Retina (tissue), 1 donor: ENCODE measurements at places on chromosomes 2 and 18.

GRCh38 chr18:12921178-12921577, 26.6 kb upstream of the SEH1L start:
- no peak for DNase-seq

- DNase-seq, result no peak
Measured at GRCh38 chr2:49154891-49155290, 576 bp upstream of the FSHR start.

GRCh38 chr2:172777431-172777830, 41.8 kb downstream of the RAPGEF4 start:
- DNase-seq, result no peak

GRCh38 chr2:54579682-54580620, 123.8 kb downstream of the SPTBN1 start:
- DNase-seq, result no peak

DNA sequence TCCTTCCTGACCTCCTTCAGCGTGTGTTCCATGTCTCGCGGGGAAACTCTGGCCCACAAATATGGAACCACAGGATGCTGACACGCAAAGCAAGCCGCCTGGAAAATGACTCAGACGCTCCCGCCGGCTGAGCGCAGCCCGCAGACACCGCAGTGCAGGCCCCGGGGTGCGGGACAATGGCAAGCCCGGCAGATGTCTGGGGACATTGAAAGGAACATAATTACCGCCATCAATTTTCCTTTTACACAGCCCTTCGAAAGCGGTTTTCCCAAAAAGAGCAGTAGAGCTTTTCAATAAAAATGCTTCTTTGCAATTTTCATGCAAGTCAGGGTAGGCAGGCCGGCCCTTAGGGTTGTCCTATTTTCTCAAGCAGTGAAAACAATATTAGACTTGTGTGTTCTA, 159.2 kb upstream of the SH3BP4 start:
- DNase-seq, result peak; percentile 70

GRCh38 chr2:18398833-18399232, 161.6 kb downstream of the RDH14 start:
- DNase-seq, result no peak

GRCh38 chr2:31329081-31329625, 85.4 kb downstream of the XDH start:
- DNase-seq, result no peak

GRCh38 chr2:216735086-216735485, 39.7 kb upstream of the IGFBP5 start:
- DNase-seq, result no peak
